ENCODE measurements at places on chromosomes 7 and 10.

DNA sequence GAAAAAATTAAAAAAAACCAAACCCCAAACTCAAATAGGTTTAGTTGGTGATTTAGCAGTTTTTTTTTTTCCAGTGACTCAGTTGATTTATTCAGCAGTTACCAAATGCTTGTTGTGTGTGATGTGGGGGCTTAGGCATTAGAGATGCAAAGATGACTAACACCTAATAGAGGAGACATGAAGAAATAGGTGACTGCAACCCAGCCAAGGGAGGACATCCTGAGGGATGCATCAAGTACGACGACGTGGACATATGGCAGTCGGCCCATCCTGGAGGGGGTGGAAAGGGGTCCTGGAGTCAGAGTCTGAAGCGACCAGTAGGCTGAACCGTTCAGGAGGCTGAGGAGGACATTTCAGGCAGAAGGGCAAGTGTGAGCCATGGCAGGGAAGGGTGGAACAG, 35.5 kb downstream of the LRMDA start:
- DNase-seq, result no peak

GRCh38 chr10:127945341-127945758, 38.4 kb downstream of the PTPRE start:
- no peak for DNase-seq

- no peak for DNase-seq
Observed at GRCh38 chr7:9945131-9945530, 1028.5 kb upstream of the PHF14 start.

- no peak for DNase-seq
Observed at GRCh38 chr7:20201380-20201779, 15.8 kb downstream of the MACC1 start.

DNA sequence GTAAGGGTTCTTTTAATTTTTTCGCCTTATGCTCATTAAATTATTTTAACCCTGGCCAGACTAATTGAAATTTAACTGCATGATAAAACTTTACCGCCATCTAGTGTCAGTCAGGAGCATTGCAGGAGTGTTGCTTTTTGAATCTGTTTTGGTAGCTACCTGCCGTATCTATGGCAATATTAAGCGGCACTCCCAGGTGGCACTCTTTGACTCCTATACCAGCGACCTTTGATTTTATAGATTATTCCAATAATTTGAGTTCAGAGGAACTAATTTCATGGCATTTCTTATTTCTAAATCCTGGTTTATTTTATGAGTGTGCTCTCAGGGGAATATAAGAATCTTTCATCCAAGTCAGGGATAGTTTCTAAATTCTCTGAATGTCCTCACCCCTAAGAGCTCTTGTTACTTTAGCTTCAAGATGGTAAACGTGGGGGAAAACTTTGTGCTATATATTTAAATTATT, 198.9 kb downstream of the REEP3 start:
- DNase-seq, result peak; percentile 16

GRCh38 chr10:103709341-103709920, 145.9 kb downstream of the SH3PXD2A start:
- DNase-seq, result no peak

DNA sequence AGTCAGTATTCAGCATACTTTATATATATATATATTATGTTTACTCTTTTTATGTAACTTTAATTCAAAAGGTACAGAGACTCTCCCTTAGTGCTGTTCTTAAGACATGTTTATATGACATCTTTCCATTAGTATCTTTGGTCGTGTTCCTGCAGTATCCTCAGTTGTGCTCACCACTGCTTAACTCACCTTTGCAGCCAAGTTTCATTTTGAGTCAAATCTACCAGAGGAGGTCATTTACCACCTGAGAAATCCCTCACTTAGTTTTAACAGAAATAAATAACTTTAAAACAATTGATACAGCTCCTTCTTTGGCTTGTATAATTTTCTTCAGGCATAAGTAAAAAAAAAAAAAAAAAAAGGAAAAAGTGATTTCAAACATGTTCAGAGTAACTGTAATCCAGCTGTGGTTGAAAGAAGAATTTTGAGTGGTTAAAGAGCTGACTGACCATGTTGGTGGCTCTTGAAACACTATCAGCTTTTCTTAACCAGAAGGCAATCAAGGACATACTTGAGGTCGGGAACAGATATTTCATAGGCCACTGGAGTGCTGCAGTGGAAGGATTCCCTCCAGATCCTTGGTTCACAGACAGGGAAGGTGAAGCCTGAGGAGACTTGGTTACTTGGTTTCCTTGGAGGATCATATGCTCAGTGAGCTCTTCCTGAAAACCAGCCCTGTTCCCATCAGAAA, 116.8 kb downstream of the AUTS2 start:
- no peak for DNase-seq

DNA sequence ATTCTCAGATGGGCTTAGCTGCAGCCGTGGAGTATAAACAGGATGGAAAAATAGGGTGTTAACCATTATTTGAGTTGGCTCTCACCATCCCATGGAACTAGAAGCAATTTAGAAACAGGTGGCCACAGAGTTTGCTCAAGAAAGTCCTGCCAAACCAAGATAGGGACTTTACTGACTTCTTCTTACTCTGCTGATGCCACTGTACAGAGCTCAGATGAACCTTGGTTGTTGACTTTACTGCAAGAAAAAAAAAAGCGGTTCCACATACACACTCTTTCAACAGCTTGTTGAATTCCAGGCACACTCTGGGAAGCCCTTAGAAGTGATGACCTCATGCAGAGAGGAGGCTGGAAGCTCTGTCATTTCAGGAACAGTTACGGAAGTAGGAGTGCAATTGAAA, 753.4 kb downstream of the NRG3 start:
- no peak for DNase-seq

- DNase-seq, result no peak
Observed at GRCh38 chr7:132422502-132423111, 153.7 kb downstream of the PLXNA4 start.

GRCh38 chr7:104979167-104979841, 34.7 kb upstream of the KMT2E start:
- no peak for DNase-seq

- DNase-seq, result no peak
Observed at GRCh38 chr10:114482480-114483304, 78.4 kb upstream of the AFAP1L2 start.

DNA sequence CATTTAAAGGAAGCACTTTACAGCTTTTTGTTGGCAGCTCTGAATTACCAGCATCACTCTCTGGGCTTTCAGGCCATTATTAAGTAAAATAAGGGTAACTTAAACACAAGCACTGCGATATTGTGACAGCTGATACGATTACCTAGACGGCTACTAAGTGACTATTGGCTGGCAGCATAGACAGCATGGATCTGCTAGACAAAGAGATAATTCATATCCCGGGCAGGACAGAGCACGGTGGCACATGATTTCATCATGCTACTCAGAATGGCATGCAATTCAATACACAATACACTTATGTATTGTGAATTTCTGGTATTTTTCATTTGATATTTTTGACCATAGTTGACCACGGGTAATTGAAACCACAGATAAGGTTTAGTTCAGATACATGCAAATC, 522.0 kb upstream of the LRRN3 start:
- DNase-seq, result no peak

GRCh38 chr7:137474540-137475026, 131.1 kb upstream of the PTN start:
- no peak for DNase-seq

DNA sequence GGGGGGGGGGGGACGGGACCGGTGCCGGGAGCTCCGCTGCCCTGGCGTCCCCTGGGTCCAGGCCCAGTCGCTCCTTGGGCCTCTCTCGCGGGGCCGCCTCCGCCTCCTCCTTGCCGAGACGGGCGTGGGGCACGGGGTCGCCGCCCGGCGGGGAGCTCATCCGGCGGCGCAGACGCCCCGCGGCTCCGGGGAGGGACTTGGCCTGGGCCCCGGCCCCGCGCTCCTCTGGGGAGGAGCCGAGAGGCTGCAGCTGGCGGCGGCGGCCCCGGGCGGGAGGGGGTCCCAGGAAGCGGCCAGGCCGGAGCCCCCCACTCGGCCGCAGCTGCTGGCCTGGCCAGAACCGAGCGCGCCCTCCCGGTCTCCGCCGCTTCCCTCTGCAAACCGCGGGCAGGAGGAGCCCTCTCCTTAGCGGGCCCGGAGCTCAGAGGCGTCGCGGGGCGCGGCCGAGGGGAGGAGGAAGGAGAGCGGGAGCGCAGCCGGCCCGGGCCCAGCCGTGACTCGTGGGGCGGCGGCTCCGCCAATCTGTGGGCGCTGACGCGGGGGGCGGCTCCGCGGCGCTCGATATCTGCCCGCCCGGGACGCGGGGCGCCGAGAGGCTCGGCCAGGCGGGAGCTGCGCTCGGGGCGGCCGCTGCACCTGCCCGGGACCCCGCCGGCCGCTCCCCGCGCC, at the start of gene FAM20C:
FAM20C (plus strand) TSS at position 591 of the 669 bp plus-strand sequence. CDS start 629 bp downstream, outside the sequence.
- DNase-seq, result peak; percentile 80

DNA sequence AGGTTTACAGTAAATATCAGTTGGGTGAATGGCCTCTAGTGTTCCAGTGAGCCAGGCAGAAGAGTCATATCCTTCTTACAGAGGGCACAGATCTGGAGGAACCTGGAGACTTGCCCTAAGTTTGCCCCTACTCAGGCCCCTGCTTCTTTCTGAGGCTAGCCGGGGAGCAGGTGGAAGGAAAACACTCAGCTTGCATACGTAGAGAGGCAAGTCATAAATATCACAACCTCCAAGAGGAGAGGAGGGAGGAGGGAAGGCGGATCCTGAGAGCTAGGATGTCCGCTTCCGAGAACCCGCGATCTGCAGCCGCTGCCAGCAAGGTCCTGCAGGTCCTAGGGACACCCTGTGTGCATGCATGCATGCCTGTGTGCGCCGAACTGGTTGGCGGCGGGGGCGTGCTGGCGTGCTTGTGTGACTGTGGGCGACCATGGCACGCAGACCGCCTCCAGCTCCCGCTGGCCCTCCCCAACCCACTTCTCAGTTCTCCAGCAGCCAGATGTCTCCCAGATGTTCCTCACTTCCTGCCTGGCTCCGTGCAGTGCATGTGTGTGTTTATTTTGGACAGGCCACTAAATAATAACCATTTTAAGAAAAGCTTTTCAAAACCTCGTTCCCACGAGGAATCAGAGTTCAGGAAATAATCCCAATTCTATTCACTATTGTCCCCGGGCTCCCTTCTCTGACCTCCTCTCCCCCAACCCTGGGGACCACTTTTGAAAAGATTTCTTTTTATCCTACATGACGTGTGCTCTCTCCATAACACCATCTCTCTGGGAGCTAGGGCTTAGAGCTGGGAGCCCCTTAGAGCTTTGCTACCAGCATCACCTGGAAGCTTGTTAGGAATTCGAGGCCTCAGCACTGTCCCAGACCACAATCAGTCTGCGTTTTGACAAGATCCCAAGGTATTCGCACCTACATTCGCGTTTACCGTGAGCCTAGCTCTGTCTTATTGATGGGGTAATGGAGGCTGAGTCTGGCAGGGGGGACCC, 32.4 kb downstream of the UNC5B start:
- DNase-seq, result no peak

DNA sequence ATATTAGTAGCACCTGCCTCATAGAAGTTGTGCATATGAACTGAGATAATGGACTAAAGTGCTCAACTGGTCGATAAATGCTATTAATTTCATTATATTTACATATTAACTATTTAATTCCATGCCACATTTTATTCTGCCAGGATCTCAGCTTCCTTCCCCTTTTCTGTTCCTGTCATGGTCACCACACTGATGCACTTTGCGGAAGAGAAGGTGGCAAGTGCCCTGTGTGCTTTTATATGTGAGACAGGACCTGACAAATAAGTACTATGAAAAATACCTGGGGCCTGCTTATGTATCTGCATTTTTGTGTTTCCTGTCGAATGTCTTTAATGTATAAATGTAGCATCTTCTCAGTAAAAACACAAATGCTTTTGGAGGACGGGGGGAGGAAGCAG, 12.2 kb downstream of the ATP6V0E2 start:
- no peak for DNase-seq

DNA sequence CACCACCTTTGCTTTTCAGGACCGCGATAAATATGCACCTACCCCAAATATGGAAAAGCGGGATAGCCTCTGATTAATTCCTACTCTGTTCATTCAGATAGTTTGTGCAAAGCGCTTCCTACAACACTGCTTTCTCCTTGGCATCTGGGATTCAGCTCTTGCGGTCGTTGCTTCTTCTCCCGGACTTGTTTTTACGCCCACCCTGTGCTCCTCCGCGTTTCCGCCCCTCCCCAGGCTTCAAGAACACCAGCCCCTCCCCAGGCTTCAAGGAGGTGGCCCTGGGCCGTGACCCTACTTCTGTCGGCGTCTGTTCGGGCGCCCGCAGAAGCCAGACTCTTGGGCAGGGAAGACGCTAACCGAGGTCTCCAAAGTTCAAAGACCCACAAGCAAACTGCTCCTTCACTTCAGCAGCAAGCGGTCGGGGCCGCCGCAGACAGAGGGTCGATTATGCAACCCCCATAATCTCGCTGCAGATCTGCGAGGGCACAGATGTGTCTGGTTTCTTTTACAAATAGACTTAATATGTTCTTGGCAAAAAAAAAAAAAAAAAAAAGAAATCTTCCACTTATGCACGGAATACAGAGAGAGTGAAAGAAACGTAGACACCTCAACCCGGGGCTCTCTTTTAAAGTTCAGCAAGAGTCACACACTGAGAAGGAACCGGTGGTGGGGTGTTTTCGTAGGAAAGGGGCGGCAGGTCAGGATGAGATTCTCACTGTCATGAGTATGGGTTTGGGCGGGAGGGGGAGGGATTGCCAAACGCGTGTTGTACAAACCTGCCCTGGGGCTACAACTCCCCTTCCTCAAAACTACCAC, 1.9 kb downstream of the DLX5 start:
- DNase-seq, result no peak
